ENCODE measurements at places on chromosomes 12 and 14.

DNA sequence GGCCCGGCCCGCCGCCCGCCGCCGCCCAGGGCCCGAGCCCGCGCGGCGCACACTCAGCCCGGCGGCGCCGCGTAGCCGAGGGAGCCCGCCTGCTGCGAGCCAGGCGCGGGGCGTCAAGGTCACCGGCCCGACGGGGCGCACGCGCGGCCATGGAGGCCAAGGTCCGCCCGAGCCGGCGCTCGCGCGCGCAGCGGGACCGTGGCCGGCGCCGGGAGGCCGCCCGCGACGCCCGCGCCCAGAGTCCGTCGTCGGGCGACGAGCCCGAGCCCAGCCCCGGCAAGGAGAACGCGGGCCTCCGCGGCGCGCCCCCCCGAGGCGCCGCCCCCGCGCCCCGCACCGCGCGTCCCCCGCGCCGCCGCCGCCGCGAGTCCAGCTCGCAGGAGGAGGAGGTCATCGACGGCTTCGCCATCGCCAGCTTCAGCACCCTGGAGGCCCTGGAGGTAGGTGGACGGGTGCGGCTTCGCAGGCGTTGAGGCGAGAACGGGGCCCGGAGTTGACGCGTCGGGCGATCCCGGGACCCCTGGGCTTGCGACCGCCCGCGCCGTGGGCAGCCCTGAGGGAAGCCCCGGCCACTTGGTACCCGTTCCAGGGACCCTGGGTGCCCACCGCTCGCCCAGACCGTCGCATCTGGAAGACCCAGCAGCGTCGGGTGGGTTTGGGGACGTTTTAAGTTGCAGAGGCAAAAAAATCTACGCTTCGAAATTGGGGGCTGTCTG lies 629 bp downstream of the FBRSL1 start:
- no peak for DNase-seq

DNA sequence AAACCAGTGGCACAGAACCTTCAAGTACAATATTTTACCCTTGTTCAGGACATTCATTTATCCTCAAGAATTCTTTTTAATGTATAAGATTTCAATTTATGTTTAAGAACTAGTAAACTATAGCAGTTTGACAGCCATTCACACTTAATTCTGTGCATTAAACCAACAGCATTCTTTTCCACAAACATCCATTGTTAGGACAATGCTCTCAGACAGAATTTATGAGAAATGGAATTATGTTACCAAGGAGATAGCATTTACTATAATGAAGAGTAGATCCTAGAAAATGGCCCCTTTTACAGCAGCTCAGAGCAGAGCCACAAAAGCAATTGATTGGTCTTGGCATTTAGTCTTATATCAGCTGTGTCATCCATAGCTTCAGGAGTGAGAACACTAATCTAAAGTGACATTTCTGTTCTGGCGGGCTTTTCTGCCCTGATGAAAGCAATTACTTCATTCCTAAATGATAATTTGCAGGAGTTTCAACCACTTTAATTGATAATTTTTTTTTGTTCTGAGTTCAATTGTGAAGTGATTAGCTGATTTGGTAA lies 268.9 kb downstream of the NPAS3 start:
- DNase-seq: no peak

DNA sequence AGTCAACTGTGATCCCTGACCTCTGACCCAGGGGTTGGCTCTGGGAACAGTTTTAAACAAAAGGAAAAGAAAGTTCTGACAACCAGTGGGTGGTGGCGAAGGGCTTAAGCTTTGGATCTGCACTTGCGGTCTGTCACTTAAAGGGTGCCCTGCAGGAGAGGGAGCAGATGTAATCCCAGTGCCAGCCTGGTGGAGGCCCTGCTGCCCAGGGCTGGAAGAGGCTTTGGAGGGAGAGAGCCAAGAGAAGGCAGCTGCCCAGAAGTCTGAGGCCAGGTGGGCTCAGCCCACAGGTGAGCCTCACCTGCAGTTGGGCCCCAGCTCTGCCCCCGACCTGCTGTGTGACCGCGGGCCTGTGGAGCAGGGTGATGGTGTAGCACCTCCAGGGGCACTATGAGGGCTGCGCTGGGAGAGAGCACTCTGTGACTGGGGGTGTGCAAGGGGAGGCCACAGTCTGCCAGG lies 19.1 kb downstream of the SH2B3 start:
- DNase-seq: no peak

- no peak for DNase-seq
Observed at GRCh38 chr12:45326358-45326975, 110.6 kb downstream of the ANO6 start.

- peak; percentile 43 for DNase-seq
Observed at GRCh38 chr14:67735336-67736147, 33.9 kb downstream of the RDH12 start.

- no peak for DNase-seq
Observed at GRCh38 chr12:91219919-91220318, 37.3 kb upstream of the DCN start.

- DNase-seq: no peak
Observed at GRCh38 chr14:102711946-102712345, 65.3 kb upstream of the TRAF3 start.

GRCh38 chr12:80701388-80701787 lies 6.0 kb upstream of the MYF6 start:
- DNase-seq: no peak

- DNase-seq: no peak
Observed at GRCh38 chr14:81555684-81556083, 22.0 kb upstream of the SEL1L start.

- peak; percentile 91 for DNase-seq
Observed at GRCh38 chr12:121443193-121443870, 43.4 kb downstream of the RNF34 start.

- no peak for DNase-seq
Observed at GRCh38 chr12:53700567-53700966, 24.7 kb upstream of the ATP5MC2 start.

GRCh38 chr12:124753228-124753591 lies 110.5 kb downstream of the SCARB1 start:
- no peak for DNase-seq

GRCh38 chr12:32477714-32478113 lies 78.4 kb downstream of the FGD4 start:
- DNase-seq: no peak

DNA sequence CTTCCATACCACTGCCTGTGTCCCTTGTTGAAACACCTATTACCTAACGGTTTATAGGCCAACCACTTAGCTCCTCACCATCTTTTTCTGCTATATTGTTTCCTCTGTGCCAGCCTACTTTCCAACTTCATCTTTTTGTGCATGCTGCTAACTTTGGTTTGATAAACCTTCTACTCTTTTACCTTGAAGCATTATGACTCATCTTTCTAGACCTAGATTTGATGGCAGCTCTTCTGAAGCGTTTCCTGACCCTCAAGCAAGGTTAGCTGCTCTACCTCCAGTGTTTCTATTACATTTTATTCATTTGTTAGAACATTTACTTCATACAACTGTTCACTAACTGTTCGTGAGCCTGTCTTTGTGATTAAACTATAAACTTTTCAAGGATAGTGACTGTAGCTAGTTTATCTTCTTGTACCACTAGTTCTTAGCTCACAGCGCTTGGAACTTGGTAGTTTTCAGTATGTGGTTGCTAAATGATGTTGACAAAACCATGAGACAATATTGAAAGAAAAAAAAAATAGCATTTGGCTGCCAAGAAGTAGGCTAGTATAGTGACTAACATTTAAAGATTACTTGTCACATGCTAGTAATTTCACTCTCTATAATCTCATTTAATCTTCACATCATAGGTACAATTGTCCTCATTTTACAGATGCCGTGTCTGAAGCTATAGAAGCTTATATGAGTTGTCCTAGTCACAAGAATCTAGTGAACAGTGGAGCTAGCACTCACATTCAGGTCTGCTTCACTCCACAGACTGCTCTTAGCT lies 79.5 kb downstream of the APAF1 start:
- no peak for DNase-seq

- DNase-seq: no peak
Observed at GRCh38 chr12:33423706-33424105, 15.9 kb downstream of the SYT10 start.

Data from HT-29 (cell line).